AG09319 (cell line): ENCODE measurements at places on chromosomes 5 and 9.

DNA sequence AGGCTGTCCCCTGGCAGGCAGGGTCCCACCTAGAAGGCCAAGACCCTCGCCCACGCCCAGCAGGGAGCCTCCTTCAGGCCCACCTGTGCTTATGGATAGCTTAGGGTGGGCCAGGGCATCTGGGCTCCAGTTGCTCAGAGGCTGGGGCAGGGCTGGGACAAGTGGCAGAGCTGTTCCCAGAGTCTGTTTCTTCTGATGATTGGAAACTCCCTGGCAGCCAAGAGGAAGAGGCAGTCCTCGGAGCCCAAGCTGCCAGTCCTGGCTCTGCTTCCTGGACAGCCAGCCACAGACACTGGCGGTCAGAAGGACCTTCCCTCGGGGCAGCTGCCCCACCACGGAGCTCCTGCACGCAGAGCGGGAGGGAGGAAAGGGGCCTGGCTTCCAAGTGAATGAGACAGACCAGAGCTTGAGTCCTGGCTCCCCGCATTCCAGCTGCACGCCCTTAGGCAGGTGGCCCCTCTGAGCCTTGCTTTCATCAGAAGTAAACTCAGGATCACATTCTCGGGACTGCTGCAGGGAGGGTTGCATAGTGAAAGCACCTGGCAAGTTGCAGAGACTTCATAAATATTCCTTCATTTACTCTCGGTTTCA, 37.9 kb upstream of the GABRP start:
- no peak for DNase-seq

GRCh38 chr9:104883169-104883568, 44.8 kb downstream of the ABCA1 start:
- DNase-seq = no peak

DNA sequence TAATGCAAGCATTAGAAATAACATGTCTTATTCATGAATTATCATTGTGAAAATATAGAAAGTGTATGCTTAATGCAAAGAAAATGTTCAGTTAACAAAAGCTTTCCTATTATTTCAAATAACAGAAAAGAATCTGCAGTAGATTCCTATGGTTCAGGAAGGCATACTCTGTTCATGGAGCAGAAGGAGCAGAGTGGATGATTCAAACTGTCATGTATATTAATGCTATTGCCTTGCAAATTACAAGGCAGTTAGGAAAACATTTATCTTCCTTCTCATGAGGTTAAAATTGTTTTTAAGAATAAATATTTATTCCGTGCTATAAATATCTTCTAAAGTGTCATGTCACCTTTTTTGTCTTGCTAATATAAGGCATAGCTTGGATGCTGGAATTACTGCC, 47.5 kb downstream of the PCSK1 start:
- DNase-seq = no peak

DNA sequence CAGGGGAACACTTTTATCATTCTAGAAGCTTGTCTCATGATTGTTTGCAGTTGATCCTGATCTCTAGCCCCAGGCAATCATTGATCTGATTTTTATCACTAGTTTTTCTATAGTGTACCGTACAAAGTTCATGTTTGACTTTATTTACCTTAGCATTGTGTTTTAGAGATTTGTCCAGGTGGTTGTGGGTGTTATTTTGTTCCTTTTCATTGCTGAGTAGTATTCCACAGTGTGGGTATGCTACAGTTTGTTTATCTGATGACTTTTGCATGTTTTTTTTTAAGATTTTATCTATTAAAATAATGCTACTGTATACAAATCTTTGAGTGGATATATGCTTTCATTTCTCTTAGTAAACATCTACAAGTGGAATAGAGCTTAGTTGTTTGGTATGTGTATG, 26.2 kb downstream of the ZNF131 start:
- no peak for DNase-seq

- no peak for DNase-seq
These were observed 34.0 kb downstream of the GAPVD1 start for GRCh38 chr9:125295657-125296056.

GRCh38 chr5:52961274-52961681, 27.9 kb upstream of the ITGA2 start:
- peak; percentile 69 for DNase-seq

DNA sequence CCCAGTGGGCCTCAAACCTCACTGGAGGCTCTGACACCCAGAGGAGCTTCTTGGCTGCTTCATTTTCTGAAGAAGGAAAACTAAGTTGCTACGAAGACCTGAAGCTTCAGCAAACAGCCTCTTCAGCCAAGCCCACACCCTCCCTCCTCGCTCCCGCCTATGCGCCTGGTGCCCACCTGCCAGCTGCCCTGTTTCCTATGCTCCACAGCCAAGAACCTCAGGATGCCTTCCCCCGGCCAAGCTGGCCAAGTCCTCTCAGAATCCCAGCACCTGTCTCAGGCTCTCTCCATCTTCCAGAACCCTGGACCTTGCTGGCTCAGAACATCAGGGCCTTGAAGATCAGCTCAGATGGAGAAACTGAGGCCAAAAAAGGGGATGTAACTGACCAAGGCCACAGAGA, 60.4 kb downstream of the STK10 start:
- no peak for DNase-seq

GRCh38 chr9:928363-929042, 48.0 kb upstream of the DMRT3 start:
- DNase-seq = no peak

GRCh38 chr5:51326844-51327243, 56.4 kb upstream of the ISL1 start:
- no peak for DNase-seq

- DNase-seq = no peak
These were observed 84.9 kb upstream of the MPDZ start for GRCh38 chr9:13364271-13365000.

DNA sequence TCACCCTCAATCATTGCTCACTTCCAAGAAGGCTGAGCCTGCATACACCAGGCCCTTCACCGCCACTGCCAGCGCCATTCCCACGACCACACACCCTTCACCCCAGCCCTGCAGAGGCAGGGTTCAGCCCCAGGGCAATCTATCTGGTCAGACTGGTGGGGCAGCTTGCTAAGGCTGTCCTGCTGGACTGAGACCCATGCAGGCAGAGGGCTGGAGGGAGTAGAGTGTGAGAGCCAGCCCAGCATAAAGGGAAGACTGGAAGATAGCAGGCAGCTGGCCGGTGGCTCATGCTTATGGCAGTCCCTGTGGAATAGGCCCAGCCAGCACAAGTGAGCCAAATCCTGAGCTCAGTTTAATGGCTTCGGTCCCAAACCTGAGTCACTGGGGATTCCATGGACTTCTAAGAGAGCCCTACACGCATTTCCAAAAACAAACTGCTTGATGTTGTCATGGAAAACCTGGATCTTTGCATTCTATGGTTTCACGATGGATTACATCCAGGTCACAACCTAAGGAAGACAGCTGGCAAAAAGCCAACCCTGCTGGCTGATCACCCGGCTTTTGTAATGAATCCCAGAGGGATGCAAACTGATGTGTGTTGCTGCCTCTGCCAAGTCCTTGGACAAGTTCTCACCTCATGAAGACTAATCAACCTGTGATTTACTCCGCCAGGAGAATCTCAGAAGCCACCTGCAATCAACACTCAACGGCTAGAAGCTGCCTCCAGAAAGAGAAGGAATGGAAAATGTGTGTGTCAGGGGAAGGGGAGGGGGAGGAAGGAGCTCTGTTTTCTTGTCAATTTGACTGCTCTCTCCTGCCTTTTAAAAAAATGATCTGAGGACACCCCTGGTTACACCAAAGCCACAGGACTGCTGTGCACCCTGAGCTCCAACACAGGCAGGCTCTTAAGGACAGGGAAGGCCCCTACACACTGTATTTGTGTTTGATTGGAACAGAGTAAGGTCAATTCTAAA, 143.6 kb downstream of the LHFPL2 start:
- peak; percentile 97 for DNase-seq

DNA sequence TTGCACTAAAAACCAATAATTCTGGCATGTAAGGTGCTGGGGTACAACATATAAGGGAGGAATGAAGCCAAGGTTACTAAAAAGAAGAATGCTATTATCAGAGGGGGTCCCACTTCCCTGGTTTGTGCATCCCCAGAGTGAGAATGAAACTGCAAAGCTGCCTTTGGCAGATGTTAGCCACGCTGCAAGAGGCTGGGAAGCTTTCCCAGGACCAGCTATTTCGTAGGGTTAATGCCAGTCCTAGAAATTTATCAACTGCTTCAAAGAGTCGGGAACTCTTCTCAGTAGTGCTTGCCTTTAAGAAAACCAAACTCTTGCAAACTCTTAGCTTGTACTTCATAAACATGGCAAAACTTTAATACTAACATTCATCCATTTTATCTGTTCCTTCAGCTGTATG, 87.5 kb upstream of the NR5A1 start:
- DNase-seq = no peak

- DNase-seq = no peak
These were observed 33.0 kb downstream of the ITK start for GRCh38 chr5:157213527-157214243.

GRCh38 chr9:38137342-38137741, 68.3 kb upstream of the SHB start:
- DNase-seq = no peak

- no peak for DNase-seq
These were observed 34.7 kb upstream of the DMXL1 start for GRCh38 chr5:119036101-119036762.

DNA sequence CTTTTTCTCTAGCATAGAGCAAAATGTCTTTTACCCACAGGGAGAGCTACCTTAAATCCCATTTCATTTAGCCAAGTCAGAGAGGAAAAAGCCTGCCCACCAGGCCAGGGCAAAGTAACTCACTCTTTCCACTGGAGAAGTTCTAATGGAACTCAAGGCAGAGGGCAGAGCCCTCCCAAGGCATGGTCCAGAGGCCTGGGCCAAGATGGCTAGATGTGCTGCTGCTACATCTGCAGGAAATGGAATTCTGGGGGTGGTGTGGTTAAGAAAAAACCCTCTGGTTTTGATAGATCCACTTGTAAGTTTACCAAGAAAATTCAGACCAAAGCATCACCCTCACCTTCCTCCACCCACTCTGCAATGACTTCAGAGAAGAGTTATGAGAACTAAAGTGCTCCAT, 37.3 kb downstream of the CSF2 start:
- DNase-seq = no peak

- no peak for DNase-seq
These were observed 98.5 kb upstream of the S1PR3 start for GRCh38 chr9:88892724-88893123.

DNA sequence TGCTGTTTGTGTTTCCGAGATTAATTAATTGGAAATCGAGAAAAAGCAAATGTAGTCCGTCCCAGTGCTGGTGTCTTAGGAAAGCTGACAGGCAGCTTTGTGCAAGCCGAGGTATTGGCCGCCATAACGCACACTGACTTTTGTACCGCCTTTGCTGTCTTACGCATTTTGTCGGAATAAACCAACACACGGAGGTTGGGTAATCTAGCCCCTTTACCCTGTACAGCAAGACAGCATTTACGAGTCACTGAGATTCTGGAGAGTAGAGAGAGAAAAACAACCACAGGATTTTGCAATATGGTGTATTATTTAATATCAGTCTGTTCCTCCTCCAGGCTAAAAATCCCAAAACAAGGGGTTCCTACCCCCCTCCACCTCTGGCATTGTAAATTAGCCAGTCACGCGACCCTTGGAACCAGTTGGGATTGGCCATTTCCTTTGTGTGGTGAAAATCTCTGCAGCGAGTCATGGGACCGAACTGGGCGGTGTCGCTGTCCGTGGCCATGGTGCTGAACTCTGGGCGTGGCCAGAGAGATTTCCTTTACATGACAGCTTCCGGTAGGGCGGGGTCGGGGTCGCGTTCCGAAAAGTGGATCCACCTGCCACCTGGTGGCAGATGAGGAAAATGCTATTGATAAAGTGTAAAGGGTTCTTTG, 10.3 kb upstream of the PCDHB1 start:
- DNase-seq = no peak

- no peak for DNase-seq
These were observed 687.0 kb upstream of the C9orf72 start for GRCh38 chr9:28260330-28260729.

GRCh38 chr5:171316258-171317121, 7.4 kb downstream of the TLX3 start:
- no peak for DNase-seq

DNA sequence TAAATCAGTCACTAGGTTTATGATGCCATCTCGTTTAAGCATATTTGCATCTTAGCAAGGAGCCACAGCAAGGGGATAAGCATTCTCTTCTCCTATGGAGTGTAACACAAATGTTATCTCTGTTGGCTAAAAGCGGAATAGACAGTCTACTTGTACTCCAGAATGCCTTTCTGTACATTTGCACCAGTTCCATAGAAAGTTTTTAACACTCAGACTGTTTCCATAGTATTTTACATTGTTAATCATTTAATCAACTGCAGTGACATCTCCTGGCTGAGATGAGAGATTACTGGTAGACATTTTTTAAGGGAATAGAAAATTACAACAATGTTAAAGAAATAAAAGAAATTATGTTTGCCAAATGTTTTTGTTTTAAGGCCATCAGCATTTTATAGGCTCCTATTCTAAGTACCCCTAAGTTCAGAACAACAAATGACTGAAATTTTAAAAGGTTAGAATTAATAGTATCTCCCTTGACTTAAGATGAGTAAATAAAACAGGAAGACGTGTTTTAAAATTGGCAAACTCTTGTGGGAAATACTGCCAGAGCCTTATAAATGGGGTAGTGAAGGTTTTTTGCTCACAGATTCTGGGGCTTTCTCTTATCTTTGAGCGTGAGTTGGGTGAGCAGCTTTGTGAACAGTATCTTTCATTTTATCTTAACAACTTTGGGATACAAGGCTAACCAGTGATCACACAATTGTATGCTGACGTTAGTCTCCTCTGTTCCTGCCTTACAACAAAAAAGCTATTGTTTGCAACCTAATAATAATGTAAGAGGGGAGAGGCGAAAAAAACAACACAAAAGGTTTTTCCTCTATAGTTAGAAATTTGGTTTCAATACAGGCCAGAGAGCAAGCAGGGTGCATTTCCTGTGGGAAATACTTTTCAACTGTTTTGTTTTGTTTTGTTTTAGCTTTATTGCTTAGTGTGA, 294.3 kb downstream of the FBXL7 start:
- DNase-seq = no peak

DNA sequence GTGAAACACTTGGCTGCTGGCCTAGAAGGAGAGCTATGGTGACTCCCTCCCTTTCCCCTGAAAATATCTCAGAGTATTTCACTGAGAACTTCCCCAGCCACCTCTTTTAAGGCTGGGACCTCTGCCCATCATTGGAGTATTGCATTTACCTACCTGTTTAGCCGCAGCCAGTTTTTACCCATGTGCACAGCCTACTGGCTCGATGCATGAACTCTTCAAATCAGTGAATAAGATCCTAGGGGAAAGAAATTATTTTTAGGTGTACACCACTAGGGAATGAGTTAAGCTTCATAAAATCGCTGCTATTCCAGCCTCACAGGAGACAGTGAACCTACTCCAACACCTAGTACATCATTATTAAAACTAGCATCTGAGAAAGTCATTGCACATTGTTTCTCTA, 16.8 kb upstream of the FAM174A start:
- DNase-seq = no peak

DNA sequence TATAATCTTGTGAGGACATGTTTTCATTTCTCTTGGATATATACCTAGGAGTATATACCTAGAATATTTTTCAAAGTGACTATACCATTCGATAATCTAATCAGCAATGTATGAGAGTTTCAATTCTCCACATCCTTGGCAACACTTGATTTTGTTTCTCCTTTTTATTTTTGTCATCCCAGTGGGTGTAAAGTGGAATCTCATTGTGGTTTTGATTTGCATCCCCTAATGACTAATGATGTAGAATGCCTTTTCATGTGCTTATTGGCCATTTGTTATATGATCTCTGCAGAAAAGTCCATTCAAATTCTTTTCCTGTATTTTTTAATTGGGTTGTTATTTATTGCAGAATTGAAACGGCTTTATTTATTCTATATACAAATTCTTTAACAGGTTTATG, 15.2 kb downstream of the ZCCHC9 start:
- DNase-seq = no peak

- DNase-seq = no peak
These were observed 100.5 kb upstream of the PRRC1 start for GRCh38 chr5:127416906-127417305.
